CD4-positive, alpha-beta T cell treated with Interleukin-2 at 100 ng/mL for 4 hours (primary cell): ENCODE measurements at places on chromosomes 16 and 17.

DNA sequence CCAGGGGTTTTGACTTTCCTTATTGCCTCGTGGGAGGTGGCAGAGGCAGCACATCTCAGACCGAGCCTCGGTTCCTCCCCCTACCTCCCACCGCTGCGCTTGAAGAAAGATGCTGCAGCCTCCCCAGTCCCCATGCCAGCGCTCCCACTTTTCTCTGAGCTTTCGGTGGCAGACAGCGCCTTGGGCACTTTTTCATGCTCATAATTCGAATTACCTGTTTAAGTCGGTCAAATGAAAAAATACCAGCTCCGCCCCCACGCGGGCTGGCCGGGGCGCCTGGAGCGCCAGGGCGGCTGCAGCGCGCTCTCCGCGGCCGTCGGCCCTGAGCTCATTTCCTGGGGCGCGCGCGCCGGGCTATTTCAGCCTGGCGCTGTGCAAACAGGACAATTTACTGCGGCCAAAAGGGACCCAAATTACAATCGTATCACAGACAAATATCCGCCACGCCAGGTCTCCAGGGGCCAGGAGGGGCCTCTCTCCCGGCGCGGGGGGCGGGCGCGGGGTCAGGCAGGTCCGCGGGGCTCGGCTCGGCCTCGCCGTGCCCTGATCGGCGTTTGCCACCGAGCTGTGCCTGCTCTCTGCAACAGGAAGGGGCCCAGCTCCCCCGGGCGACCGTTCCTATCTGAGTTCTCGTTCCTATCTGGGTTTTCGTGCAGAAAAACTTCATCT is 45.0 kb downstream of the SOST start:
- DNase-seq, result no peak

GRCh38 chr17:42436391-42436790 is 13.3 kb upstream of the CAVIN1 start:
- DNase-seq, result no peak

- DNase-seq, result no peak
Observed at GRCh38 chr17:28427371-28427770, 21.4 kb upstream of the SLC46A1 start.

DNA sequence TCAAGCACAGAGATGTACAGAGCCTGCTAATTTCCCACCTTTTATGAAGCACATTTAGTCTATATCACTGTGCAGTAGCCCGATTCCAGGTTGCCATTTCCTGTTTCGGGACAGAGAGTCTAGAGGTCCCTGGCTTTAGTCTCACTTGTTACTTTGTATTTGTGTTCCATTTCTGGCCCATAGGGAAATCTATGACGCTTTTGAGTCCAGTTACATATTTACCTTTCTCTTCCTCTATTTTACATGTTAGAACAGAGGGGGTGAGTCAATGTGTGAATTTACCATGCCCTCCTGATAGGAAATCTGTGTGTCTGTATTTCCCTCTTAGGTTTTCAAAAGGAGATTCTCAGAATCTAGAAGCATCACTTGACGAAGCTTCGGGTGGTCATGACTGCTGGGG is 227.1 kb upstream of the ZFHX3 start:
- DNase-seq, result no peak

DNA sequence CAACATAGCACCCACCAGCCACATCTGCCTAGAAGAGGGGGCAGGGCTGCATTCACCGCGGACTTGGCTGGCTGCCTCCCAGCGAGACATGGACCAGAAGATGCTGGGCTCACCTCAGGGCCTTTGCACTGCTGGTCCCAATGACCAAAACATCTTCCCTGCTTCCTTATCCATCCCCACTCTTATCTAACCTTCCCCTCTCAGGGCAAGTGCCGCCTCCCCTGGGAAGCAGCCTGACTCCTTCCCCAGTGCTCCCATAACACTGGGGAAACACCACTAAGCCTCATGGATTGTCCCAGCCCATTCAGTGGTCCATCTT is 5.7 kb downstream of the TMC6 start:
- no peak for DNase-seq

- DNase-seq, result no peak
Observed at GRCh38 chr16:13718748-13719147, 201.2 kb upstream of the ERCC4 start.

GRCh38 chr16:3573146-3573815 is 3.9 kb downstream of the NLRC3 start:
- DNase-seq, result no peak

DNA sequence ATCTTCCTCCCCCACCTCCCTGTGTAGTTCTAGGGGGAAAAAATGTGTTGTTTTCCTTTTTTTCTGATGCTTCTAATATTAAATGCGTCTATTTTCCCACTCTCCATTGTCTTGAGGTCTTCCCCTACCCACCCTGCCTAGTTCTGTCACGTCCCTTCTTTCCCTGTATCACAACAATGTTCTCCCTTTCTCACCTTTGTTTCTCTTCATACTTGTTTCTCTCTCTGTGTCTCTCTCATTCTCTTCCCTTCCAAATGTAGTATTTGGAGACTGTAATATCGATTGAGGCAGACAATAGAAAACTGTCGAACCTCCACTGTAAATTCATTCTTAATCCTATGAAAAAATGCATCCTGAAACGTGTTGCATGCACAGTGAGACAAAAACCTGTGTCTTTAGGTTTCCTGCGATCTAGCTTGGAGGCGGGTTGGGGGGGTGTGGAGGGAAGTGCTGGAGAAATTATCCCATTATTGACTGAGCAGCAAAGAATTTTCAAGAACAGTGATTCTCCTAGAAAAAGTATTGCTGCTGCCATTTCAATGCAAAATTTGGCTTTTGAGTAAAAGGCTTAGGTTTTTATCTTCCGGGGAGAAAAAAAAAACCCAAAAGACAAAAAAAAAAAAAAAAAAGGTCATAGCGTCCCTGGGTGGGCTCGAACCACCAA is 1.3 kb upstream of the PSMB3 start:
- DNase-seq, result no peak

DNA sequence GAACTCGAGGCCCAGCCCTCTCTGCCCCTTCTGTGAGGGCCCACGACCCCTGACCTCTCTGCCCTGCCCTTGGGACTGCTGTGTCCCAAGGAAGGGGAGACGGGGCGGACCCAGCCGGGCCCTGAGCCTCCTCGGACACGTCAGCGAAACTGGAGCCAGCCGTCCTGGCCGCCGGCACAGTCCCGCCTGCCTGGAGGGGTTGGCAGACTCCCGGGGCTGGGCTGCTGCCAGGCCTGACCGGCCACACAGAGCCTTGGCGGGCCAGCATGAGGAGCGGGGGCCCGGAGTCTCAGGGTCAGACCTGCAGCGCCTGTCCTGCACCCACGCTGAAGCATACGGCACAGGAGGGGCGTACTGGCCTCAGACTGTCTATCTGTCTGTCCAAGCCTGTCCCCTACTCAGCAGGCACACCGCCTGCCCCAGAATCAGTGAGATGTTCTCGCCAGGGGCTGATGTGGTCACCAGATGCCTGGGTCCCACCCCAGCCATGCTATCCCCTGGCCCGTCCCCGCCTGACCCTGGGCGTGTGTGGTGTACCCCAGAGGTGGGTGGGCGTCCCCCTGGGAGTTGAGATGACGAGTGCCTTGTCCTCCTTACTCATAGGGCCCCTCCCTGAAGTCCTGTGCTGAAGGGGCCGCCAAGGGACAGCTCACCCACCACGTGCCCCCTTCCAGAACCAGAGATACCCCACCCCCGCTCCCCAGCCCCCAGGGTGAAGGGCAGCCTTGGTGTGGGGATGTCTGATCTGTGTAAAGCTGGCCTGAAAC is 4.7 kb downstream of the VASN start:
- DNase-seq, result no peak

- no peak for DNase-seq
Observed at GRCh38 chr16:56864960-56865359, at the start of gene SLC12A3. Gene SLC12A3, plus strand, starts transcription at chr16:56865207. Its CDS starts 29 bp downstream, at chr16:56865236.

- no peak for DNase-seq
Observed at GRCh38 chr17:21089933-21090901, 36.5 kb upstream of the DHRS7B start.
